ENCODE measurements at places on chromosomes 7 and 10. TPM values are rescaled to one million over a fixed set of nuclear protein-coding genes. Genes with fewer than 3 reads are reported as not detected.

NAT16 gene
- total RNA-seq: not detected

PIP gene
- not detected for total RNA-seq

ANKRD1 gene
- total RNA-seq: not detected

CALCR gene
- total RNA-seq: not detected

KCNMA1 gene
- total RNA-seq: not detected

CTAGE8 gene
- 1.1 TPM for total RNA-seq

CHST12 gene
- total RNA-seq: 11.7 TPM

FXYD4 gene
- total RNA-seq: not detected
